ENCODE measurements at places on chromosomes 2 and 18.
A peak's percentile ranks its signal among the peaks of the same experiment; 100 is the strongest.

- DNase-seq = no peak
Observed at GRCh38 chr18:50405582-50406271, 30.9 kb downstream of the SKA1 start.

DNA sequence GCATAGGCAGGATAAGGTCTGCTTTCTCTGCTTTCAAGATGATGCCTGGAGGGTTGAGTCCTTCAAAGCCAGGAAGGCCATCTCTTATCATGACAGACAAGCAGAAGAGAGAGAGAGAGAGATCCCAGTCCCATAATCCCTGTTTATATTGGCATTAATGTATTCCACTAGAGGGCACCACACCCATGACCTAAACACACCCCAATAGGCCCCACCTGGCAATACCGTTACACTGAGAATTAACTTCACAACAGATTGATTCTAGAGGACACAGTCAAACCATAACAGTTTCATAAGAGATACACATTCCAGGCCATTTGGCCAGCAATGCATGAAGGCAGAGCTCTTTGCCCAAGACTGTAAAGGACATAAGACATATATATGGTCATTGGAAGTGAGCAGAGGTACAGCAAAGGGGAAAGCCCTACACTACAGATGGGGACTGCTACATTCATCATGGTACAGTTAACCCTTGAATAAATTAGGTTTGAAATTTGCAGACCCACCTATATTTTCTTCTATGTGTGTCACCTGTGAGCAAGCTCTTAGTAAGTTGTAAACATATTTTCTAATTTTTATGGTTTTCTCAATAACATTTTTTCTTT is 1516.1 kb downstream of the RPIA start:
- no peak for DNase-seq

- no peak for DNase-seq
Observed at GRCh38 chr2:222304737-222305515, 6.1 kb upstream of the PAX3 start.

GRCh38 chr18:23071285-23071684 is 64.0 kb upstream of the CABLES1 start:
- DNase-seq = peak; percentile 45

GRCh38 chr2:50529600-50530218 is 502.2 kb downstream of the NRXN1 start:
- no peak for DNase-seq

DNA sequence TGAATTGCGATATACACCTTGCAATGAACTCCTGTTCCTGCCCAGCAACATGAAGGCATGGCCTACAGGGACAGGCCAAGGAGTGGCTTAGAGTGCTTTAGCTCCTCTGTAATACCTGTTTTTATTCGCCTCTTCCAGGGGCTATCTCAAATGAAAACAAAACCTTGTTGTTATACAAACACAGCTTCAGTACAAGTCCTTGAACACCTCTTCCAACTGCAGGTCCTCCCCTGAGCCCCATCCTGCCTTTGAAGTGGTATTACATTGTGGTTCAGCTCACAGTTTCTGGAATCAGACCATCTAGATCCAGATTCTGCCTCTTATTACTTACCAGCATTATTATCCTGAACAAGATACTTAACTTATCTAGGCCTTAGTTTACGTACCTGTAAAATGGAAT is 83.0 kb upstream of the HNRNPA3 start:
- DNase-seq = no peak

DNA sequence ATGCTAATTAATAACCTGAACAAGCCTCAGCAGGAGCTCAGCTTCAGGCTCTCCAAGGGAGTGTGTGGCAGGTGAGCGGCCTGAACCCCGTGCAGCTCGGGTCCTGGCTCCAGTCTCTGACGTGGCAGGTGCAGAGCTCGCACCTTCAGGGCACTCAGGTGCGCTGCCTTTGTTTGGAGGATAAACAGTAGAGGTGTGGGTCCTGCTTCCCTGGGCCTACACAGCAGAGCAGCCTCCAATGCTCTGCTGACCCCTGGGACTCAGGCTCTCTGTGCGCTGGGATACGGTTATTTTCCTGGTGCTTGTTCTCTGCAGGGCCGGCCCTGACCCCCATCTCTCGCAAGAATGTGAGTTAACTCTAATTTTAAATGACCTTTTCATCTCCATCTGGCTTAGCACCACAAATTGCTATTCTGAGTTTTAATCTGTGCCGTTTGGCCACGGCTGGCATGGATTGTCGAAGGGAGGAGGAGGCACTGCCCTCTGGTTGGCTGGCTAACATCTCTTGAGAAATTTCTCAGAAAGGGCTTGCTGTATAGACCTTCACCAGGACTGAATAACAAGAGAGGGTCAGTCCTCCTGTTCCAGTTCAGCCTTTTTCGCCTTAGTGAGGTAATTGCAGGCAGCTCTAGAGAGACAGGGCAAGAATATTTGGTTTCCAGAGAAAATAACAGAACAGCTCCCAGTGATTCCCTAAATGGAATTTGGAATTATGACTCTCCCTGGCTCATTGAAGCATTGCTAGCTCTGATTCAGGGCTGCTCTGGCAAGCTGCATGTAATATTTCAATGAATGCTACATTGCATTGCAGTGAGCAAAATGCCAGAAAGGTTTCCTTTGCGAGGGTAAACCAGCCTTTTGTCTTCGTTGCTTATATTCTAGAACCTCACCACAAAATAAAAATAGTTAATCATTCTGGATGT is 161.8 kb downstream of the DCDC2C start:
- DNase-seq = no peak

Data from activated T-cell treated with anti-CD3 and anti-CD28 coated beads for 48 hours (primary cell).